ENCODE measurements at places on chromosomes 3 and 15. TPM values are rescaled to one million over a fixed set of nuclear protein-coding genes. Genes with fewer than 3 reads are reported as not detected.

Gene TFRC
- 348 TPM for total RNA-seq

Gene MST1
- 17.3 TPM for total RNA-seq

Gene ADGRG7
- total RNA-seq, result not detected

Gene FBXW12
- total RNA-seq, result not detected

Gene SEMA3B
- total RNA-seq, result 224 TPM

DNA sequence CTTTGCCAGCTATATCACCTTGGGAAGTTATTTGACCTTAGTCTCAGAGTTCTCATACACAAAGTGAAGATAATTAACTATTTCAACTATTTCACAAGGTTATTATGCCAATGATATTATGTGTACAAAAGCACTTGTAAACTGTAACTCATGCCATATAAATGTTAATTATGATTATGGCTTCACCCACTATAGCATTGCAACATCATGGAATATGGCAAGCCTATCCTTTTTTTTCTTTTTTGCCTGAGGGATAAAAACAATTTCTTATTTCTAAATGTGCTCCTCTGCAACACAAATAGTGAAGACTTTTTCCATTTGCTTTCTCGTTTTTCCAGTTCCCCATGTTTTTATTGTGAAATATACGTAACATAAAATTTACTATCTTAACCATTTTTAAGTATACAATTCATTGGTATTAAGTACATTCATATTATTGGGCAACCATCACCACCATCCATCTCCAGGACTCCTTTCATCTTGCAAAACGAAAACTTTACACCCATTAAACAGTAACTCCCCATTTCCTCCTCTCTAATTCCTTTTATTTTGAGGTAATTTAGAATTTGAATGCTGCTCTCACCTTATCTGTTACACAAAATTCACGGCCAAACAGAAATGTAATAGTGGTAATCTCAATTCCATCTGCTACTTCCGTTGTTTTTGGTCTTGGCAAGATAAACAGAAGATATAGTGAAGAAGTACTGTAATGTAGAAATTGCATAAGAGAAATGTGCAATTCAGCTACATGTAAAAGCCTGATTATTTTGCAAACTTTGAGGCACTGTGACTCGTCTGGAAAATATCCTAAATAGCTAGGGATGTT, 46.3 kb downstream of the NANOGP8 start:
- no peak for DNase-seq

GRCh38 chr3:168034152-168034928, 61.4 kb downstream of the GOLIM4 start:
- no peak for DNase-seq

- no peak for DNase-seq
These were observed 329.8 kb upstream of the RASGRP1 start for GRCh38 chr15:38894243-38894948.

DNA sequence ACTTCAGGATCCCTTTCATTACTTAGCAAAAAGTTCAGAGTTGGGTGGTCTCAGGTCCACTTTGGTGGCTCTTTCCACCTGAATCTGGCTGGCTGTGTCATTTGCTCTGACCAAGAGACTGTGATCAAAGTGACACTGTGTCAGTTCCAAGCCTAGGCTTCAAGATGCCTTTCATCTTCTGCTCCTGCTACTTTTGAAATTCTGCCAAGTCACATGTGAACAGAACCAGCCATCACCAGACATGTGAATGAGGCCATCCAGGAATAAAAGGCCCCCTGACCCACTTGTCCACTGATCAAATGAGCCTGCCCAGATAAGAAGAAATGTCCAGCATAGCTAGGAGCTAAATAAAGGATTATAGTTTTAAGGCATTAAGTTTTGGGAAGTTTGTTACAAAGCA, 132.2 kb downstream of the OSBPL10 start:
- DNase-seq, result no peak

DNA sequence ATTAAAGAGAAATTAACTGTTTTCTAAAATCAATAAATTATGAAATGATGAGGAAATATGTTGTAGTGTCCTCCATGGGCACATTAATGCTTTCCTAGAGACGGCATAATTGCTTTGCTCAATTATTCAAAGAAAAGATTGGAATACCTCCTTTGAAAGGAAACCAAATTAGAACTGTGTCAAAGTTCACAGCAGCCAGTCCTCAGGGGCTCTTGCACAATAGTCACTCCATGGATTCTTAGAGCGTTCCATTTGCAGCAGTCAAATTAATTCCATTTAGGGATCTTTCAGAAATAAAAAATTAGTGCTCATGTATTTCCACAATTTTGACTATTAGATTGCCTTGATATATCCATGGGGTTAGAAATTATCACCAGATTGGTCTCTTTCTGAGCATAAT, 841.6 kb upstream of the DPPA4 start:
- DNase-seq, result no peak

DNA sequence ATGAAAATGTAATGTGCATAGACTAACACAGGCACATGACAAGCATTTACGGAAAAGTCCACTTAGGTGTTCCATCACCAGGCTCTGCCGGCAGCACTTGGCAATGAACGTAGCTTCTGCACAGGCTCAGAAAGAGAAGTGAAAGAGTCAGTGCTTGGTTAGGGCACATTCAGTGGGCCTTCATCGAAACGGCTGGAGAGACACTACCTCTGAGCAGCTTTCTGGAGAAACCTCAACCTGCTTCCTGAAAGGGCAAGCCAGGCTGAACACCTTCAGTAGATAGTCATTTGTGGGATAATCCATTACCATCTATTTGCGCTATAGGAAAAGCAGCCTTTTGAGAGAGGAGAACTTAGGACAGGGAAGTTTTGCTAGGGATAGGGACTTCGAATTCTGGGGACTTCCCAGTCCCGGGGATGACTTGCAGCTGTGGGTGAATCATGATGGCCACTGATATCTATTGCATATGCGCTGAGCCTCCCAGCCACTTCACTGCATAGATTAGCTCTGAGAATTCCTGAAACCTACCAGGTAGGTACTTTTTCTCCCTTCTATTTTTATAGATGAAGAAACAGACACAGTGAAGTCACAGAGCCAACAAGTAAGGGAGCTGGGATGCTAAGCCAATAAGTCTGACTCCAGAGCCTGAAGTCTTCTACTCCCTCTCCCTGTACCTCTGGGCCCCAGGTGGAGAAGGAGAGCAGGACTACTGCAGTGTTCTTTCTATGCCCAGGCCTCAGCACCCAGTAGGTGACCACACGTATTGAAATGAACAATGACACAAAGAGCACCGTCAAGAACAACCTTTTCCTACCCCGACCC, 4.2 kb upstream of the SH2D7 start:
- peak; percentile 7 for DNase-seq

DNA sequence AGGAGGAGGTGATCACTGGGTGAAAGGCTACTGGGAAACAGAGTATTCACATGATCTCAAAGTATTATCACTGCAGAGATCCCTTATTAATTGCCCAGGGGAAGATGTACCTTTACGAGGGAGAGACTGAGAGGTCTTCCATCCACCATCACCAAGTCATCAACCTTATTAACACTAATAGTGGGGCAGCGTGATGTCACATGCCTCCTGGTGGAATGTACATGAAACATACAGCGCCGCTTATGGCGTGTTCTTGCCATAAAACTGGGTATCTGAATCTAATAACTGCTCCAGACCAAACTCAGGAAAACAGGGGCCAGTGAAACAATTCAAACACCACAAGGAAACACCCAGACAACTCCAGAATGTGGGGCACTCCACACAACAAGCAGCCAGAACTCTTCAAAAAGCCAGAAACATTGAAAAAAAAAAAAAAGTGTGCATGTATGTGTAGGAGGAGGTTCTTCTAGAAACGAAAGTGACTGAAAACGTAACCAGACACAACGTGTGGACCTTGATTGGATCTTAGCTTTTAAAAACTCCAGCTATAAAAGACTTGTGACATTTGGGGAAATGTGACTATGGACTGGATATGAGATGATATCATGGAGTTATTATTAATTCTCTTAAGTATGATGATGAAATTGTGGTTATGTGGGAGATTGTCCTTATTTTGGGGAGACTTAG, 4.6 kb downstream of the STIMATE start:
- no peak for DNase-seq

GRCh38 chr3:82587174-82587573, 825.7 kb upstream of the GBE1 start:
- DNase-seq, result no peak

DNA sequence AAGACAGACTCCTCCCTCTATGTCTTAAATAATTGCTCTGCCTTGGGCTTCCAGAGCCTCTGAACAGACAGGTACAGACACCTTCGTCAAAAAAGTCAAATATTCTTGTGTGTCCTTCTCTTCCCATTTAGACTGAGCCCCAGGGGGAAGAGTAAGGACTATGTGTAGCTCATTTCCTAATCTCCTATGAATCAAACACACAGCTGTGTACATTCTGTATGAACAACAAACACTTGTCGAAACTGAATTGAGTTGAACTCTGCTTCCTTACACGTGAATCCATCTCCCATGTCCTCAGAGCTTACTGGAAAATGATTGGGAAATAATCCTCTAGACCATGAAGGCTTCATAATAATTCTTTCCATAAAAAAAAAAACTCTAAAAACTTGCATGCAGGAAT, 80.8 kb downstream of the MOBP start:
- DNase-seq, result no peak

- DNase-seq, result no peak
These were observed 20.7 kb downstream of the CCDC12 start for GRCh38 chr3:46955801-46956259.

GRCh38 chr3:89440386-89440785, 333.0 kb downstream of the EPHA3 start:
- no peak for DNase-seq

- DNase-seq, result no peak
These were observed 55.4 kb upstream of the SPTSSB start for GRCh38 chr3:161426758-161427157.

GRCh38 chr3:165393461-165393860, 197.3 kb upstream of the SLITRK3 start:
- DNase-seq, result no peak

Data from ovary (tissue), 10 donors.